ENCODE measurements at places on chromosomes 11 and 22. TPM values are rescaled to one million over a fixed set of nuclear protein-coding genes. Genes with fewer than 3 reads are reported as not detected.

The DBX1 gene
- total RNA-seq: not detected

The IL17REL gene
- total RNA-seq: not detected

- peak; percentile 15 for DNase-seq
Observed at GRCh38 chr11:65131417-65131776, 2.9 kb downstream of the SYVN1 start.

DNA sequence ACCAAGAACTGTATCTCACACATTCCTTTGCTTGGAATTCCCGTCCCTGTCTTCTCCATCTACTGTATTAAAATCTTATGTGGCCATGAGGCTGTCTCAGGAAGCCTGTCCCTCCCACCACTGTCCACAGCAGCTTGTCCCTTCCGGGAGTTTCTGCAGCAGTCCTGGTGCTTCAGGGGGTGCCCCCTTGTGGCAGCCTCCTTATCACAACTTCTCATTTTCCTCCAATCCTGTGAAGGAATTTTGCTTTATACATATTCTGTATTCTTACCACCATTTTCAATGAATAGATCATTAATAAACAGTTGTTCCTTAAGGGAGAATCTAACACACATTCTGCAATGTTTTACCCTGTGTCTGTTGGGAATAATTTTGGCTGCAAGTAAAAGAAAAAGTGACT lies 220.4 kb upstream of the RAG2 start:
- no peak for DNase-seq

DNA sequence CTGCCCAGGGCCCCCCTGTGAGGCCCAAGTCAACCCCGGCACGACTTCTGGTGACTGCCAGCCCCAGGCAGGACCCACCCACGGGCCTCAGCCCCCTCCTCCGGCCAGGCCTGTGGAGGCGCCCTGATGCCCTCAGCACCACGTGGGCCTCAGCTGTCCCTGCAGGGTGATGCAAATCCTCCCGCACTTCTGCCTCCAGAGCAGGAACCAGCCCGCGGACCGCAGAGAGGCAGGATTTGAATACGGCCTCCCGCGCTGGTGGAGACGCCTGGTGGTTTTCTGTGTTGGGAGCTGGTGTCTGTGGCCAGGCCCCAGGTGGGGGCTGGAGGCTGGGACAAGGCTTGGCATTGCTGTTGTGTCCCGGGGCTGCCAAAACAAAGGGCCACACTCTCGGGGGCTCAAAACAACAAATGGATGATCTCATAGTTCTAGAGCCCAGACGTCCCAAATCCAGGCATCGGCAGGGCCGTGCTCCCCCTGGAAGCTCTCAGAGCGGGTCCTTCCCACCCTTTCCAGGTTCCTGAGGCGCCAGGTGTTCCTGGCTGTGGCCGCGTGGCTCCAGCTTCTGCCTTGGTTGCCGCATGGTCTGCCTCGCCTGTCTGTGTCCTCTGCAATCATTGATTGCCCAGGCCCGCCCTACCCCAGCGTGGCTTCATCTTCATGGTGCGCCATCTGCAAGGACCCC lies 19.4 kb downstream of the TRPM5 start:
- peak; percentile 22 for DNase-seq

GRCh38 chr22:25390297-25391240 lies 171.1 kb downstream of the CRYBB2 start:
- DNase-seq: no peak

- no peak for DNase-seq
Observed at GRCh38 chr11:62902932-62903331, 18.2 kb downstream of the CHRM1 start.

DNA sequence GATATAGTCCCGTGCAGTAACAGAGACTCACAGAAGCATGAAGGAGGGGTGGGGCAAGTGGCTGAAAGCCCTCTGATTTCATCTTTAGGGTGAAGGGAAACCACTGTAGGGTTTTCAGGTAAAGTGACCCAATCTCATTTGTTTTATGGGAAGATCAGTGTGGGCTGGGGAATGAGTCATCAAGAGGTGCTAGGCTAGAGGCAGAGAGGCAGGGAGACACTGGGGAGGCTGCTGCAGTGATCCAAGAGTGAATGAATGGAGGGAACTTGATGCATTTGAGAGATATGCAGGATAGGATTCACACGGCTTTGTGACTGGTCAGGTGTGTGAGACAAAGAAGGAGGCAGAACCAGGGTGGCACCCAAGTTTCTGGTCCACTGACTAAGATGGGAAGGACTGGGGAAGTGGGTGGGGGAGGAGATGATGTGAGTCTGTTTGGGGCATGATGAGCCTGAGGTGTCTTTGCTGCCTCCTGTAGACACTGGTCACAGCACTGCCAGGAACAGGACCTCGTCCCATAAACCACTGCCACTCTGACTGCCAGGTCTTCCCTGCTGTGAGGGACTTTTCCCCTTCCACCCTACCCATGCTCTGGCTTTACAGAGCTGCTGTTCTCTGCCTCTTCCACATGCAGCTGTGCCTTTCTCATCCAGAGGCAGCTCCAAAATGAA lies 239.0 kb downstream of the TENM4 start:
- no peak for DNase-seq

The GSTT2B gene
- 4.4 TPM for total RNA-seq

DNA sequence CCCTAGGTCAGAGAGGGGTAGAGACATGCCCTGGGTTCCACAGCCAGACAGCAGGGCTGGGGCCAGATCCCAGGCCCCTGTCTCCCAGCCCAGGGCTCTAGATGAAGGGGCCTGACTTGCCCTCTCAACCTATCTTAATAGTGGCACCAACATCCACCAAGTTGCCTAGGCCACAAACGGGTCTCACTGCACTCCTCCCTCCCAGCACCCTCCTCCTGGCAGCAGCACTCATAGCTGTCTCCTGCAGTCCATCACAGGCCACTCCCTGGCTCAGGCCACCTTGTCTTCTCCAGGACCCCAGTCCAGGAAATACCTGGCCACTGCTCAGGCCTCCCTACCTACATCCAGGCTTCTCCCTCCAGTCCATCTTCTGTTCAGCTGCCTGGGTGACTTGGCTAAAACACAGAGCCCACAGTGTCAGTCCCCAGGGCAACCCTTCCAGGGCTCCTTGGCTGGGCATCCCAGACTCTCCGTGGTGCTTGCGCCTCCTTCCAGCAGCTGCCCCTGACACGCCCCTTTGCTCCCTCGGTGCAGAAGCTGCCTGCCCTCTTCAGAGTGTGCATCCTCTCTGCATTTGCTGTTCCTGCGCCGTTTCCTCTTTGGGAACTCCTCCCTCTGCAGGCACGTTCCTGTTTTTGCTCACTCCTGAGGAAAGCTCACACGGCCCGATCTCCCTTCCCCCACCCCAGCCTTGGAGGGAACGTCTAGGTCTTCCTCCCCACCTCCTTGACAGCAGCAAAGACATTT lies 40.5 kb downstream of the LRRC32 start:
- DNase-seq: no peak

GRCh38 chr11:91650802-91651201 lies 573.8 kb upstream of the FAT3 start:
- DNase-seq: no peak

DNA sequence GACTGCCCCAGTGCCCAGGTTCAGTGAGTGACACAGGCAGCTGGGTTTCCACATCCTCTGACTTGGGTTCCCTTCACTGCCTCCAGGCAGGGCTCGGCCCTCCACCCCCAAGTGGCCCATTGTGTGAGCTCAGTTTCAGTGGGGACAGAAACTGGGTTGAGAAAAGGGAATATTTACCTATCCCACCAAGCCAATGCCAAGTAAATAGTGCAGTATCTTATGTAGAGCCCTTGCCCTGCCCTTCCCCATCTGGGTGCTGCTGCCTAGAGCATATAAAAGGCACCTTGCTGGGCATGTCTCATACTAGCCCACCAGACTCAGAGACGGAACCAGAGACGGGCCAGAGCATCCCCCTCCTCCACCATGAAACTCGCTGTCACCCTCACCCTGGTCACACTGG lies at the start of gene SCGB1A1:
SCGB1A1 (plus strand) TSS at position 301 of the 400 bp plus-strand sequence; CDS start at position 364, 63 bp downstream.
- DNase-seq: no peak

The ACR gene
- total RNA-seq: not detected

The AGBL2 gene
- total RNA-seq: 0.67 TPM

DNA sequence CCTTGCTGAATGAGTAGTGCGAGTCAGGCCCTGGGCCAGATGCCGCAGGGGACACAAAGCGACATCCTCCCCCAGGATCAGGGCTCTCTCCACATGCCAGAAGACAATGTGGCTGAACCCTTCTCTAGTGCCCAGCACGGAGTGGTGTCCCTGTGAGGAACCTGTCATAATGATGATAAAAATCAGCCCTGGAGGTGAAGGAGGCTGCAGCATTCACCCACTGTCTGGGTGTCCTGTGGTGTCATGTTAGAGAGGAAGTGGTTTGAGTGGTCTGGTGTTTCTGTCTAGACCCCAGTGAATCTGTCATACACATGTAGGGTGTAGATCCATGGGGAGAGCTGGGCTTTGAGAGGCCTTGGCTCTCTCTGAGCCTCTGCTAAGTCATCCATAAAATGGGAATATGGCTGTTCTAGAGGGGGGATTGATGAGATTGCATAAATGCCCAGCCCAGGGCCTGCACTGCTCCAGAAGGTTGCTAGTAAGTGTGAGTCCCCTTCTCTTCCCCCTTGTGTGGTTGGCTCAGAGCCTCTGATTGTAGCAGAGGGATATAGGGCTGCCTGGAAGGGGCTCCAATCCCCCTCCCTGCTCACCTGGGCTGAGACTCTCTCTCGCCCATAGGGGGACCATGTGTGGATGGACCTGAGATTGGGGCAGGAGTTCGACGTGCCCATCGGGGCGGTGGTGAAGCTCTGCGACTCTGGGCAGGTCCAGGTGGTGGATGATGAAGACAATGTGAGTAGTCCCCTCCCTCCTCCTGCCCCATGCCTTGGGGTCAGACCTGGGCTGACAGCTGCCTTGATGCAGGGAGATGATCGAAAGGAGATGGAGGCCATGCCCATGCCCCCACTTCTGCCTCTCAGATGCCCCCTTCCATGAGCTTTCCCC lies 14.3 kb downstream of the MYO7A start:
- no peak for DNase-seq

The SCN4B gene
- total RNA-seq: 0.69 TPM

- DNase-seq: no peak
Observed at GRCh38 chr11:40166892-40167291, 1292.6 kb downstream of the LRRC4C start.

GRCh38 chr11:15347969-15348734 lies 233.4 kb downstream of the INSC start:
- no peak for DNase-seq

DNA sequence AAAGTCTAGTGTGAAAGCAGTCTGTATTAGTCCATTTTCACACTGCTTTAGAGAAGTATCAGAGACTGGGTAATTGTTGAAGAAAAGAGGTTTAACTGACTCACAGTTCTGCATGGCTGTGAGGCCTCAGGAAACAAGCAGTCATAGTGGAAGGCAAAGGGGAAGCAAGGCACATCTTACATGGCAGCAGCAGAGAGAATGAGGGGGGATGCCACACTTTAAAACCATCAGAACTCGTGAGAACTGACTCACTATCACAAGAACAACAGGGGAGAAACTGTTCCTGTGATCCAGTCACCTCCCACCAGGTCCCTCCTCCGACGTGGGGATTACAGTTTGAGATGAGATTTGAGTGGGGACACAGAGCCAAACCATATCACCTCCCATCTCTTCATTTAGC lies 13.8 kb upstream of the TUBA8 start:
- no peak for DNase-seq

The OR2D2 gene
- total RNA-seq: 0.28 TPM
